ENCODE measurements at places on chromosomes 11 and 22.

DNA sequence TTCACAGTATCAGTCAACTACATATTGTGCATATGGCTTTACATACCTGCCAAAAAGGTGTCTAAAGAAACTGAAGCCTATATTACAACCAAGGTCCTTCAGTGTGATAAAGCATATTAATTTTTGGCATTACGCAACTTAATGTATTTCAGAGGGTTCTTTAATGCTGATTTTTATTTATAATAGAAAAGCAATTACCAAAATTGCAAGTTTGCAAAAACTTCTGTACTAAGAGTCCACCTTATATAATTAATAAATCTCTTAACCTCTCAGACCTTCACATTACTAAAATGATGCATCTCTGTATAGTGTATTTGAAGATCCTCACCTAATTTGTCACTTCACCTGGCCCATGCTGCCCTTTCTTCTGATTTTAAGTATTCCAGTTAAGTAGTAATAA, 128.6 kb downstream of the GUCY1A2 start:
- DNase-seq: no peak

DNA sequence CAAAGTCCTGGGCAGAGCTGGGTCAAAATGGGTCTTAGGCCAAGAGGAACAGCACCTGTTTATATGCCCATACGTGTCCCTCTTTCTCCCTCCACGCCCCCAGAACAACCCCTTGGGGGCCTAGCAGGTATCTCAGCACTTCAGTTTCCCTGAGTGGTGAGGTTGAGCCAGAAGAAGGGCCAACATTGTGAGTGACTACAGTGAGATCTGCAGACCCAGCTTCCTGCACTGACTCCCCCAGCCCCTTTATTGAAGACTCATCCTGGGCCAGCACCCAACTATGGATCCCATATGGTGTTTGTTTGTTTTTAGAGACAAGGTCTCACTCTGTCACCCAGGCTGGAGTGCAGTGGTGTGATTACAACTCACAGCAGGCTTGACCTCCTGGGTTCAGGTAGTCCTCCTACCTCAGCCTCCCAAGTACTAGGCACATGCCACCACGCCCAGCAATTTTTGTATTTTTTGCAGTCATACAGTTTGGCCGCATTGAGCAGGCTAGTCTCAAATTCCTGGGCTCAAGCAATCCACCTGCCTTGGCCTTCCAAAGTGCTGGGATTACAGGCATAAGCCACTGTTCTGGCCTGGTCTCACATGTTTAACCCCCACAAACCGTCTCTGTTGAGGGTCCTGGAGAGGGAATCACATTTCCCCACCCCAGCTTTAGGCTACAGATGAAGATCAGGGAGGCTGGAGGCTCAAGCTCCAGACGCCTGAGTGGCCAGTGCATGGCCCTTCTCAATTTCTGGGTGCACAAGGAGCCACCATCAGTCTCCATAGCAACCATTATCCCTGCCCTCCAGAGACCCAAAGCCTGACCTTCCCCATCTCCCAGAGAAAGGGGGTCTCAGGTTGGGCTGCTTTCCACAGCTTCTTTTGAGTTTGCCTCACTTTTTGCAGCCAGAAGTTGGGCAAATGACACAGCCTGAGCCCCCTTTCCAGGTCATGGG, 1.7 kb upstream of the LARGE2 start:
- DNase-seq: no peak

GRCh38 chr11:62573592-62574362, at the start of gene EEF1G:
EEF1G (minus strand) TSS chr11:62573891; CDS start chr11:62573842, 49 bp downstream.
- DNase-seq: peak; percentile 100

DNA sequence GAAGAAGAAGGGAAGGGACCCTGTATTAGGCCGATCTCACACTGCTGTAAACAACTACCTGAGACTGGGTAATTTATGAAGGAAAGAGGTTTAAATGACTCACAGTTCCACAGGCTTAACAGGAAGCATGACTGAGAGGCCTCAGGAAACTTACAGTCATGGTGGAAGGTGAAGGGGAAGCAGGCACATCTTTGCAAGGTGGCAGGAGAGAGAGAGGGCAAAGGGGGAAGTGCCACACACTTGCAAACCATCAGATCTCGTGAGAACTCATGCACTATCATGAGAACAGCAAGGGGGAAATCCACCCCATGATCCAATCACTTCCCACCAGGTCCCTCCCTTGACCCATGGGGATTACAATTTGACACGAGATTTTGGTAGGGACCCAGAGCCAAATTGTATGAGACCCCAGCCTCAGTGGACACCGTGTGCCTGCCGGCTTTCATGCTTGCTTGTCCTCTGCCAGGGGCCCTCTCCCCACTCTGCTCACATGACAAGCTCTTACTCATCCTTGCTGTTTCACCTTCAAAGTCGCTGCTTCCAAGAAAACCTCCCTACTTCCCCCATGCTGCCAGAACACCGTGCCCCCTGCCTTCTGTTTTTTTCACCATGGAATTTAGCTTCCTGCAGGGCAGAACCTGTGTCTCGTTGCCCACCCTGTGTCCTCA, 23.3 kb upstream of the PPFIA1 start:
- DNase-seq: no peak

- DNase-seq: no peak
Observed at GRCh38 chr11:96082002-96082899, 158.3 kb upstream of the MTMR2 start.

GRCh38 chr22:21858025-21858764, 9.2 kb downstream of the MAPK1 start:
- DNase-seq: no peak

- no peak for DNase-seq
Observed at GRCh38 chr11:43908683-43909082, 28.1 kb downstream of the ALKBH3 start.

DNA sequence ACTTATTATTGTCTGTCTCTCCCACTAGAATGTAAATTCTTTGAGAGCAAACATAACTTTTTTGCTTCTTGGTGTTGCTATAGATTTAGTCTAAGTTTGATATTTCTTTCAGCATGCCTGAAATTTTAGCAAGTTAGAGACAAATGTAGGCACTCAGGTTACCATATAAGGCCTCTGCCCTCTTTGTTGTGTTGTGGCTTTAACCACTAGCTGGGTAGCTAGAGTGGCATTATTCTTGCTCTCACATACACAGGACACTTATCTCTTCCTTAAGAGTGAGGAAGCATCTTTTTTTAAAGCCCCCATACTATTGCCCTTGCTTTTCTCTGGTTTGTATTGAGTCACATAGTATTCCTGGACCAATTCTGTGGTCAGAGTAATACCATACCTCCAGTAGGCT, 11.2 kb downstream of the ZBED5 start:
- DNase-seq: no peak

- no peak for DNase-seq
Observed at GRCh38 chr11:126268361-126268707, 361 bp downstream of the SRPRA start.

GRCh38 chr11:134781380-134781866, 369.4 kb upstream of the B3GAT1 start:
- DNase-seq: no peak

All from LHCN-M2 (cell line).